Endodermal cell (in vitro differentiated cells): ENCODE measurements at places on chromosomes 3 and 15. TPM values are rescaled to one million over a fixed set of nuclear protein-coding genes. Genes with fewer than 3 reads are reported as not detected.

DNA sequence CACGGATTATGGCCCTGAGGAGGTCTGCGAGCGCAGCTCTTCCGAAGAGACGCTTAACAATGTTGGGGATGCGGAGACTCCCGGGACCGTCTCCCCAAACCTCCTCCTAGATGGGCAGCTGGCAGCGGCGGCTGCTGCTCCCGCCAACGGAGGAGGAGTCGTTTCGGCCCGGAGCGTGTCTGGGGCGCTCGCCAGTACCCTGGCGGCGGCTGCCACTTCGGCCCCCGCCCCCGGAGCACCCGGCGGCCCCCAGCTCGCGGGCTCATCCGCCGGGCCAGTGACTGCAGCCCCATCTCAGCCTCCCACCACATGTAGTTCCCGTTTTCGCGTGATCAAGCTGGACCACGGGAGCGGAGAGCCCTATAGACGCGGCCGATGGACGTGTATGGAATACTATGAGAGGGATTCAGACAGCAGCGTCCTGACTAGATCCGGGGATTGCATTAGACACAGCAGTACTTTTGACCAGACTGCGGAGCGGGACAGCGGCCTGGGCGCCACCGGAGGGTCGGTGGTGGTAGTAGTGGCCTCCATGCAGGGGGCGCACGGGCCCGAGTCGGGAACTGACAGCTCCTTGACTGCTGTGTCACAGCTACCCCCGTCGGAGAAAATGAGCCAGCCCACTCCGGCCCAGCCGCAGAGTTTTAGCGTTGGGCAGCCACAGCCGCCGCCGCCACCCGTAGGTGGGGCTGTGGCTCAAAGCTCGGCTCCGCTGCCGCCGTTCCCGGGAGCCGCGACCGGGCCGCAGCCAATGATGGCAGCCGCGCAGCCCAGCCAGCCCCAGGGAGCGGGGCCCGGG is 1.6 kb downstream of the TSC22D2 start:
- peak overlapping the region; percentile 97 for H3K27ac ChIP-seq
- H3K4me1 ChIP-seq: no peaks in the 10 kb centered on the region
- DNase-seq: peak; percentile 91
- peak overlapping the region; percentile 99 for H3K4me3 ChIP-seq
- peaks cover 10% of the 10 kb centered on the region for H3K36me3 ChIP-seq

GRCh38 chr15:40928821-40929659 is at the start of gene DLL4:
TSS of gene DLL4 (plus strand) at chr15:40929340. CDS start at chr15:40929669, 329 bp downstream.
- H3K4me1 ChIP-seq: peaks cover 14% of the 10 kb centered on the region
- peak within 1 kb of the TSS; percentile 78 for H3K4me3 ChIP-seq
- no peak within 1 kb of the TSS for H3K27ac ChIP-seq
- peak; percentile 92 for DNase-seq
- H3K36me3 ChIP-seq: no peaks in the 10 kb centered on the region

- H3K4me1 ChIP-seq: no peaks in the 10 kb centered on the region
- H3K4me3 ChIP-seq: peak overlapping the region; percentile 93
- H3K27ac ChIP-seq: no peak overlapping the region
Measured at GRCh38 chr3:4493941-4494894, 1.1 kb downstream of the ITPR1 start.

- no peaks in the 10 kb centered on the region for H3K4me1 ChIP-seq
- H3K27me3 ChIP-seq: no peaks in the 10 kb centered on the region
- no peak overlapping the region for H3K4me3 ChIP-seq
- DNase-seq: no peak
Measured at GRCh38 chr3:86629511-86629910, 361.4 kb downstream of the VGLL3 start.

GRCh38 chr15:64461721-64462162 is 1.4 kb downstream of the ZNF609 start:
- H3K4me3 ChIP-seq: peak overlapping the region; percentile 90
- DNase-seq: peak; percentile 79
- peaks cover 18% of the 10 kb centered on the region for H3K4me1 ChIP-seq
- H3K27me3 ChIP-seq: no peaks in the 10 kb centered on the region

Gene LRRC49
- total RNA-seq: 6.6 and 6.7 TPM in 2 replicates

Gene DCLK3
- total RNA-seq: 2.1 and 2.7 TPM in 2 replicates

Gene U2SURP
- 95.5 to 162 TPM (median 160 TPM) in 3 replicates for total RNA-seq

Gene ZNF501
- 3.3 to 5.3 TPM (median 4.6 TPM) in 3 replicates for total RNA-seq

Gene GPR27
- 7.9 and 8.7 TPM in 2 replicates for total RNA-seq

Gene SPTSSB
- 0.12 to 0.64 TPM in 2 of 3 replicates, not detected in the other for total RNA-seq

Gene KNL1
- 17.4 to 37.8 TPM (median 32.6 TPM) in 3 replicates for total RNA-seq

Gene AAGAB
- 67.7 and 71.4 TPM in 2 replicates for total RNA-seq

Gene CCR1
- total RNA-seq: not detected in 2 replicates
